Activated CD8-positive, alpha-beta memory T cell treated with anti-CD3 and anti-CD28 coated beads for 1 hour (primary cell): ENCODE measurements at places on chromosomes 11 and 22.
A peak's percentile ranks its signal among the peaks of the same experiment; 100 is the strongest.

DNA sequence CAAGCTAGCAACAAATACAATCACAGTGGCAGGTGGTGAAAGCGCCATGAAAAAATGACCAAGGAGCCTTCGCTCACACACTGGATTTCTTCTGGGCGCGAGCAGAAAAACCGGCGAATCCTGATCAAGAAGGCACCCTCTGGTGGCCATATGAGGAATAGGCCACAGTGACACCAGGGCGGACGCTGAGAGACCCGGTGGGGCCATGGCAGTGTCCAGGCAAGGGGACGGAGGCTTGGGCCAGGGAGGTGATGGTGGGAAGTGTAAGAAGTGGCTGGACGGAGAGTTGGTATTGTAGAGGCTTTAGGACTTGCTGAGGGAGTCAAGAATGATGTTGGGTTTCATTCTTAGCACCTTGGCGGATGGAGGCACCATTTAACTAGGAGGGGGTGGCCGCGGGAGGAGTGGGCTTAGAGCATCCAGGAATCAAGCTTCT lies 16.9 kb upstream of the RAC2 start:
- peak; percentile 40 for DNase-seq

- no peak for DNase-seq
Observed at GRCh38 chr22:36946421-36947158, 33.2 kb downstream of the CSF2RB start.

- DNase-seq, result no peak
Observed at GRCh38 chr22:48919851-48920589, 907.7 kb downstream of the BRD1 start.

GRCh38 chr11:17855531-17856290 lies 121.1 kb downstream of the KCNC1 start:
- no peak for DNase-seq

DNA sequence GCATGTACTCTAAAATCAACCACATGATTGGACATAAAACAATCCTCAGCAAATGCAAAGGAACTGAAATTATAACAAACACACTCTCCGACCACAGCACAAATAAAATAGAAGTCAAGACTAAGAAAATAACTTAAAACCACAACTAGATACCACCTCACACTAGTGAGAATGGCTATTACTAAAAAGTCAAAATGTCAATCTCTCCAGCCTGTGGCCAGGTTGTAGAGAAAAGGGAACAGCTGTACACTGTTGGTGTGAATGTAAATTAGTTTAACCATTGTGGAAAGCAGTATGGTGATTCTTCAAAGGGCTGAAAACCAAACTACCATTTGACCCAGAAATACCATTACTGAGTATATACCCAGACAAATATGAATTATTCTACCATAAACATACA lies 1025.7 kb upstream of the TENM4 start:
- DNase-seq, result no peak

DNA sequence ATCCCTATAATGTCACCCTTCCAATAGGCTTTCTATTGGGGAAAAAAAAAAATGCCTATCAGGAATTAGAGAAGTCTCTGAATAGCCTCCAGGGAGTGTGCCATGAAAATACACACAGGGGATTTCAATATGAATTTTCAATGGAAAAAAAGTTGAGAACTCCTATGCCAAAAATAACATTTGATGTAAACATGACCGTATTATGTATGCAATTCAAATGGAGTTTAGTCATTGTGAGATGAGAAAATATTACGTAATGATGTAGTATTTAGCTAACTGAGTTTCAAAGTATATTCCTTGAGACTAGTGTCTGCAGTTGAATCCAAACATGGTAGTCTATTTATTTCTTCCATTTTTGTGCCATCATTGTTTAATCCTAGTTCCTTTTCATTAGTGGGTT lies 182.3 kb downstream of the BLID start:
- DNase-seq, result no peak

DNA sequence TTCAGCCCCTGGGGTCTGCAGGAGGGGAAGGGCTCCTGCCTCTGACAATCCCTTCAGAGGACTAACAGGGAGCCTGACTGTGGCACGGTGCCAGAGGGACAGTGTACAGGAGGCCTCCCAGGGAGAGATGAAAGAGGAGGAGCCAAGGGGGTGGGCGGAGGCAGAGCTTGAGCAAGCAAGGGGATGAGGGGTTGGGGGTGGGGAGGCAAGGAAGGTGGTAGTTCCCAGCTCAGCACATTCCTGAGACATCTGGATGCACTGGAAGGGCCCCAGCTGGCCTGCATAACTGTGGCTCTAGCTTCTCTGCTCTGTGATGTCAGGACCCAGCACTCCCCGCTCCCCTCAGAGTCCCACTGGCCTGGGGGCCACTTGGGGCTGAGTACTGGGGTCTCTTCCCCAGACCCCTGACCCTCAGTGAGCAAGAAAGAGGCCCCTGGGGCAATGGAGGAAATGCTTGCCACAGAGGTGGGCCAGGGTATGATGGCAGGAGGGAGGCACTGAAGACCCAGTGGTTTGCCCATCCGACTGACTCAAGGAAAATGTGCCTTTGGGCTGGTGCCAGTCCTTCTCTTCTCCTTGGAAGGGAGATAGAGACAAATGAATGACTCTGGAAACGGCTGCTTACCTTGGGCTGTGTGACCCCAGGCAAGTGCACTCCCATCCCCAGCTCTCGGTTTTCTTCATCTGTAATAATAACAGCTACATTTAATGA lies 13.3 kb downstream of the CREB3L1 start:
- no peak for DNase-seq

GRCh38 chr22:32018056-32018455 lies 25.0 kb upstream of the SLC5A1 start:
- no peak for DNase-seq

DNA sequence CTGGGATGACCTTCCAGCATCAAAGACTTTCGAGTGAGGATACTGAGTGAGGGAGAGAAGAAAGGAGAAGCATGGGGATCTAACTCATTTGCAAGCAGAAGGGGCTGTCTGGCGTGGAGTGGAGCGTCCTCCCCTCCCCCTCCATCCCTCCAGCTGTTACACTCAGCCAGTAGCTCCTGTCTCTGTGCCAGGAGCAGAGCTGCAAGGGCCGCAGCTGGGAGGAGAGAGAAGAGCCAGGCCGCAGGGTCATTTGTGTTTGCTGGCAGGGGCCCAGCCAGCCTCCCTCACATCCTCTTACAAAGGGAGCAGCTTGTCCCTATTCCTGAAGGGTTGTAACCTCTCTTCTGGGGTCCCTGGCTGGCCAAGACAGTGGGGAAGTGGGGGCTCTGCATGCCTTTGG lies 57.9 kb downstream of the NECTIN1 start:
- DNase-seq, result no peak

DNA sequence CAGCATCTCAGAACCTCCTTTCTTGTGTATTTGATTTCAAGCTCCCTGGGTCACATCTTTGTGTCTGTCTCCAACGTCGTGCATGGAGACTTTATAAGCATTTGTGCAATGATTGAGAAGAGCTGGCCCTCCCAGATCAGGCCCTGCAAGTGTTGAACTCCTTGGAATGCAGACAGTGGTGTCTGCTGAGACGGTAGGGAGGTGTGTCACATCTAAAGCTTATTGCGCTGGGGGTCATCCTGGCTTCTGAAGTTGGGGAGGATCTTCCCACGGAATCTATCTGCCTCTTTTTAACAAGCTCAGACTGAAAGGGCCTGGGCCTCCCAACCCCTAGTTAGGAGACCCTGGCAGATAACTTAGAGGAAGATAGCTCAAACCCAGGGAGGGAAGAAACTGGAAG lies 6.7 kb downstream of the APLNR start:
- DNase-seq, result no peak

DNA sequence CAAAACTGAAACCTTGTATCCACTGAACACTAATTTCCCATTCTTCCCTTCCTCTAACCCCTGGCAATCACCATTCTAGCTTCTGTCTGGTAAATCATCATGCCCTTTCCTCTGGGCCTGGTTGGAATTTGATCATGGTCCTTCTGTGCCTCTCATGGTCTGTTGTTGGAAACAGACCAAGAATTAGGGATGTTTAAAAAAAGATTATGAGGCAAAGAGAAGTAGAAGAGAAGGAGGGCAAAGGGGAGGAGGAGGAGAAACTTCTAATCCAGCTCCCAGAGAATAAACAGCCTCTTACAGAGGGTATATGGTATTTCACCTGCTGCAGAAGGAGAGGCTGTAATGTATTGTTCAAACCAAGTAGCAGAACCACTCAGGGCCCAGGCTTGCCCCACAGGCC lies 10.6 kb downstream of the BCO2 start:
- no peak for DNase-seq

DNA sequence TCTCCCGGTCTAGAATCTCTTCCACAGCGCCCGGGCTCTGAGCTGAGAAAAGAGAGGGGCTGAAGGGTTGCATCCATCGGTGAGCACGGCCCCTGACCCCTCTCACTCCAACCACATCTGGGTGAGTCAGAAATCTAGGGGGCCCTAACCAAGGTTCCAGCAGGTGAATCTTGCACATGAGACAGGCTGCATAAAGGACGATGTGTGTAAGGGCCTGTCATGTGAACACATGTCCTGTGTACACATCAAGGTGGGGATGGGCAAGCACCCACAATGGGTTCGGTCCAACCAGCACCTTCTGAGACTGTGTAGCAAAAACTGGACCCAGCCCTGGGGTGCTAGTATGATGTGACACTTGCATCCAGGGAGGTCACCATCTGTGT lies 1.2 kb downstream of the BET1L start:
- no peak for DNase-seq

- no peak for DNase-seq
Observed at GRCh38 chr11:26025676-26026075, 306.3 kb upstream of the ANO3 start.

GRCh38 chr11:108923413-108923812 lies 258.5 kb downstream of the DDX10 start:
- no peak for DNase-seq

- DNase-seq, result no peak
Observed at GRCh38 chr11:73292525-73292894, 15.6 kb upstream of the ARHGEF17 start.

DNA sequence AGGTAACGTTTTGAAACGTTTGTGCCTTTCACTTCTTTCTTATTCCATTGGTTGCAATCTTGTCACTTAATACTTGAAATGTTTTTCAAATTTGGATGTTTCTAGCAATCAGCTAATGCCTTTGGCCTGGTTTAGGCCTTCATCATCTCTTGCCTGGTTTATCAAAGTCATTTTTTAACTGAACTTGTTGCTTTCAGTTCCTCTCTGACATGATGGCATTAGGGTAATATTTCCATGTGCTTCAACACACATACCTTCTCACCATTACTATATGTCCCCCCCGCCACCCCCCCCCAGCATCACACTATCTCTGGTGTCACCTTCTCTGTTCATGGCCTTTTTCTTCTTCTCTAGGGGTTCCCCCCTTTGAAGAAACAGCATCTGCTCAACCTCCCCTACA lies 1.5 kb upstream of the SYT9 start:
- no peak for DNase-seq

DNA sequence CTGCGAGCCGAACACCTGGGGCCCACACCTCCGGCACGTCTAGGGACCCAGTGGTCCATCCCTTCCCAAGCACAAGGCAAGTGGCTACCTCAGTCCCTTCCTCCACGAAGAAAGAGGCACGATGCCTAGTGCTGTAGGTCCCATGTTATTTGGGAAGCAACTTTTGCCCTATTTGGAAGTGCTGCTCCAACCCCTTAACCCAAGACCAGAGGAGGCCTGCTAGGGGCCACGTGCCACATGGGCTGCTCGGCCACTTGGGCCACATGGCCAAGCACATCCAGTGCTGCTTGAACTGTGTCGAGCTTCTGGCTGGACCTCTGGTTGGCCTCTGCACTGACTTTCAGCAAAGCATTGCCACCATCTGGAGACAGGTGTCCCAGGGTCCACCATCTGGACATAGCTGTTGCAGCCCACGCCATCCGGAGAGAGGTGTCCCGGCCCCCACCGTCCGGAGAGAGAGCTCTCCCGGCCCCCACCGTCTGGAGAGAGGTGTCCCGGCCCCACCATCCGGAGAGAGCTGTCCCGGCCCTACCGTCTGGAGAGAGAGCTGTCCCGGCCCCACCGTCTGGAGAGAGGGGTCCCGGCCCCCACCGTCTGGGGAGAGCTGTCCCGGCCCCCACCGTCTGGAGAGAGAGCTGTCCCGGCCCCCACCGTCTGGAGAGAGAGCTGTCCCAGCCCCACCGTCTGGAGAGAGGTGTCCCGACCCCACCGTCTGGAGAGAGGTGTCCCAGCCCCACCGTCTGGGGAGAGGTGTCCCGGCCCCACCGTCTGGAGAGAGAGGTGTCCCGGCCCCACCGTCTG lies 6.5 kb upstream of the B4GALNT4 start:
- DNase-seq, result no peak

- DNase-seq, result no peak
Observed at GRCh38 chr11:94737171-94737611, 31.0 kb upstream of the AMOTL1 start.

DNA sequence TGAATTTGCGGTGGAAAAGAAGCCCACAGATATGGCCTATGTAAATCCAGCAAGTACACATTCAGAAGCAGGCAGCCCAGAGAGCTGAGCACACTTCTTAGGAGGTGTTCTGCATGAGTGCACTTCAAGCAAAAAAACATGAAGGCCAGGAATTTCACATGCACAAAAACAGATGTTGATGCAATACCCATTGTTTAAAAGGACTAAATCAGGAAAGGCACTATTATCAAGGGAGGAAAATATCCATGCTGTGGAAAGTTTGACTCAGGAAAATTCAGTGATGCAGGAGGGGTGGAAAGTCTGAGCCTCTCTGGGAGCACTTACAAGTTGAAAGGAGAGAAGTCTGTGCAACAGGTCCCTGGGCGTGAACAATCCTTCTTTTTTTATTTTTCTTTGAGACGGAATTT lies 15.8 kb upstream of the CARS1 start:
- no peak for DNase-seq
